ENCODE measurements at places on chromosomes 6 and 20. TPM values are rescaled to one million over a fixed set of nuclear protein-coding genes. Genes with fewer than 3 reads are reported as not detected.

DNA sequence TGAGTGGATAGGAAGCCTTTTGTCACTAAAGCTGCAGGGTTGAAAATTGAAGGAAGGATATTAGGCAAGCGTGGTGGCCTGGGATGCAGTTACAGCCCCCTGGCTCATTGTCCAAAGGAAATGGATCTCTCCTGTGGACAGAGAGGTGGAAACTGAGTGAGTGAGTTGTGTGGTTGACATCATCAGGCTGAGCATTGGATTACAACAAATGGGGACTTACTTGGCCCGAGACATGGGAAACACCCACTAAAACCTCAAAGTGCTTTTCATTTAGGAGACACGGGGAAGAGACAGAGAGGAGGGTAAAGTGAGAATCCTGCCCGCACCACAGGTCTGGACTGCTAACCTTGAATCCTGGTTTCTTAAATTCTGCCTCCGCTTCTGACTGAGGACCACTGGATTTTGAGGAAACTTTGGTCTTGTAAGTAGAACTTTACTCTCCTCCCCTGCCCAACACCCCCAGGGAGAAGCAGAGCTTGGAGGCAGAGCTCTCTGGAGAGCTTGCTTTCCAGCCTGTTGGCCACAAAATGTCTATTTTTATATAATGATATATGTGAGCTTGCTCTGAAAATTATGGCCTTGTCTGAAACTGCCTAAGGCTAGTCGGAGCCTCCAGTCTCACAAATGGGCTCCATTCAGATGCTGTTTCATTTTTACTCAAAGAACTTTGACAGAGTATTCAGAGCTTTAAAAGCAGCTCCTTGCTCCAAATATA lies at the start of gene PKIG:
PKIG (plus strand) TSS at position 269 of the 715 bp plus-strand sequence. CDS start 31,978 bp downstream, outside the sequence.
- DNase-seq: peak; percentile 79

- peak; percentile 55 for DNase-seq
These were observed 46.2 kb downstream of the SLC22A23 start for GRCh38 chr6:3410385-3411360.

- no peak for DNase-seq
These were observed 212.9 kb downstream of the PLCB4 start for GRCh38 chr20:9281803-9282202.

Gene DAAM2
- total RNA-seq: 37.6 TPM

DNA sequence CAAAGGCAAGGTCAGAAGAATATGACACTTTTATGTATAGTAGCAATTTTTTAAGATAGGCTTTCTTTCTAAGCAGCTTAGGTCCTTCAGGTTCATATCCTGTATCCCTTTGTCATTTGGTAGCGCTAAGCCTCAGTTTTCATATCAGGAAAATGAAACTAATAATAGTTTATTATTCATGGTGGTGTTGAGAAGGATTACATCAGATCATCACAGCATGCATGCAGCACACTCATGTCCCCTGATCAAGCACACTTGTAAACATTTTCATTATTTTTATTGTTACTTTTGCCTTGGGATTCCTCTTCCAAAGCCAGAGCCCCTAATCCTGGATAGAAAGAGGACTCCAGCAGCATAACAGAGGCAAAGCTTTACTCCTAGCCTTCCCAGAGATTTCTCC lies 70.2 kb upstream of the ADGRF1 start:
- DNase-seq: no peak

Gene PGC
- total RNA-seq: not detected

Gene SLC17A2
- not detected for total RNA-seq

- DNase-seq: no peak
These were observed 71.9 kb downstream of the TBC1D7 start for GRCh38 chr6:13256266-13257001.

Gene ENPP3
- 7.2 TPM for total RNA-seq

DNA sequence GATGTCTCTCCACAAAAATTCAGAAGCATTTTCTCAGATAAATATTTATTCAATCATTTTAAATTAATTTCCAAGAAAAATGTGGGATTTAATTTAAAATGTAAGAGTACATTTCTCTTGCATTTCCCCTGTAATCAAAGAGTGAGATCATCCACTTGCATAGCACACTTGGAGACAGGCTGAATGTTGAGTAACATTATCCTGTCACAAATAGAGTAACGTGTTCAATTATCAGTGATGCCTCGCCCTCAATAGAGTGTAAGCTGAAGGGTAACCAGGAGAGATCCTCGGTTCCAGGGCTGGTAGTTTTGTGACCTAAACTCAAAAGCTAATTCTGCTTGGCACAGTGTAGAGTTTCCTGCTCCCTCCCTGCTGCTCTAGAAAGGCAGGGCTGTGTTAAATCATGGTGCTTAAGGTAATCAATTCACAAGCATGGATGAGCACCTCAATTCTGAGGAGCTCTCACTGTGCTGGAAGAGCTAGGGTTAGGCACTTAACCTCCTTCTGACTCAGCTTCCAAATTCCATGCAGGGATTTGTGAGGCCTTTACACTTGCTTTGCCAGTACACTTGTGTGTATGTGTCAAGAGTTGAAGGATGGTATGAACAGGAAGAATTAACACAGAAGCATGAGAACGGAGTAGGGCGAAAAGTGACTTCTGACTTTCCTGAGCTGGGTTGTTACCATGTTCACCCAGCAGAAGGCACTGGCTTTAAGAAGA lies 56.6 kb downstream of the MMUT start:
- no peak for DNase-seq

- DNase-seq: no peak
These were observed 4.0 kb downstream of the CUL9 start for GRCh38 chr6:43186019-43186418.

Gene SLC35D3
- not detected for total RNA-seq

DNA sequence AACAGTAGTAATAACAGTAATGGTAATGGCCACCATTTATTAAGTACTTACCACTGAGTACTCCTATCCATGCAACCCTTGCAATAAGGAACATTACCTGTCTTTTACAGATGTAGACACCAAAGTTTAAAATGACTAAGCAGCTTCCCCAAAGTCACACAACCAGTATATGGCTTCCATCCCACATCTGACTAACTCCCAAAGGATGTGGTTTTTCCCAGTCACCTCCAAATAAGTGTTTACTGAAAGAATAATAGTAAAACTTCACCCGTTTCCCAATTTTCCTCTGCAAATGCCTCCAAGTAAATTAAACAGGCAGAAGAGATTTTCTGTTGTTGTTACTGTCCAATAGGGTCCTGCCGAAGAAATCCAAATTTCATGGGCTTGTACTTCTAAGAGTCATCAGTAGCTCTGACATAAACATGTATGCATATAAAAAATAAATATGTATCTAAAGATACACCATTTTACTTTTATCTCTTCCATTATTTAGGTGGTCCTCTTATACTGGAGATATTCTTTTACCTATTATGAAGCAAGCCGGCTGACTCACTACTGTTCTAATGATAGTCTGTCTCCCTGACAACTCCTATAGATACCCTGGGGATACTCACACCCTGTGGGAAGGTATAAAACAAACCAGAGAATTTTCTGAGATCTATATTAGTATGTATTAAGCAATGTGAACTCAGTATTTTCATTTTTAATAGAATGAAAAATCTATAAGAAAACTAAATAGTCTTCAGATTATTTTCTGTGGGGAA lies 77.9 kb upstream of the ID4 start:
- DNase-seq: no peak

DNA sequence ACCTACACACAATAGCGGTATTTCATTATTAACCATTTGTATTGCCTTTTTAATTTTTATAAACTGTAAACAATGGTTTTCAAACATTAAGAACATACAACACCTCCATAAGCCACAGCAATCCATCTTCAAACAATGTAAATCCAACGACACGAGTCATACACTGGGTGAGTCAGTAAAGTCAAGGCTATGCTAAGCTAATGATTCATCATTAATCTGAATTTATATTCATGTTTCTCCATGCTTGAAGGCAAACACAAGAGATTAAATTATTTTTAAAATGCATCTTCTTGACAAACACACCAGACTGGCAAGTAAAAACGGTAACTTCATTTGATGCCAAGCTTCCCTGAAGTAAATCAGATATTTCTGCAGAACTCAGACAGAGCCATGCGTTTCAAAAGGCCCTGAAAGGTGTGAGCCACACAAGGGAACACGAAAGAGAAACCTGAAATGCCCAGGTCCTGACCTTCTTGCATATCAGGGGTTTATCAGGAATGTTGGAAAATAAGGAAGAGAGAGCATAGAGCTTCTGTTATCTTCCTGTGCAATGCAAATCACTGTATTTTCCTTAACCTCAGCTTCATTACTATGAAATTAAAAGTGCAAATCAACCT lies 162.5 kb downstream of the ALDH8A1 start:
- DNase-seq: no peak

Gene ADGRF4
- total RNA-seq: not detected

- DNase-seq: no peak
These were observed 4.7 kb upstream of the LTV1 start for GRCh38 chr6:143838395-143838794.

Gene HECA
- total RNA-seq: 38.4 TPM

DNA sequence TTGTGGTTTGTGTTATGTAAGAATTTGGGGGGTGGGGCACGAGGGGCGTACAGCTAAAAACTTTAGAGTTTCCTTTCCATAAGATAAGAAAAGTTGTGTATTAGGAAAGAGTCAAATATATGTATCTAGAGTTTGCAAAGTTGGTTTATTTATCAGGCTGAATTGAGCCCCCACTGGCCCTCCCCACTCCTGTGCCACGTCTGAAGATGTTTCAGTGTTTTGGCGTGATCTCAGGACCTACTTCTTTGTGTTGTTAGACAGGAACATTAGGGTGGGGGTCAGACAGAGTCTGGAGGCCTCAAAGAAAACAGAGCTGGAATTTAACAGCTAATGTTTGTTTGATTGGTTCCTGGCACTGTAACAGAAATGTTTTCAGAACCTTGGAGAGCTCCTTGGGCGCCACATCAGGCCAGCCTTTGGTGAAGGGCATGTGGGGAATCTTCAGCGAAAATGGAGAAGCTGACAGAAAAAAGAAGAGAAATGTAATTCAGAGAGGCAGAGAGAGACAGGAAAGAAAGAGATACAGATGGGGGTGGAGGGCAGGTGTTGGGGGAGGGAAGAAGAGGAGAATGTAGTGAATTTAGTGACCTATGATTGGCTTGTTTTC lies 674 bp downstream of the NRSN1 start:
- no peak for DNase-seq

DNA sequence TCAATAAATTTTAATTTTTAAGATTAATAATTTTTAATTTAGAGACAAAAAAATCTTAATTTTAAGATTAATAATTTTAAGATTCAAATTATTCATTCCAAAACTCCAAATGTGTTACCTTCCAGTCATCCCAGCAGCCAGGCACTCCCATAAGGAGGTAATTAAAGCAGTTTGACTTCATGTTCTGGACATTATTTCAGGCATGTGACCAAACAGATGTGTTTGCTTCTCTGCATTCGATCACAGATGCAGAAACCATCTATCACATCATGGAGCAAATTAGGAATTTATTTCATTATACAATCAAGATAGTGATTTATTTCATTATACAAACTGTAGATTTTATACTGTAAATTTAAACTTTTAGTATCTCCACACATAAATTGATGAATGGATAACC lies 150.3 kb downstream of the AKAP7 start:
- DNase-seq: no peak

DNA sequence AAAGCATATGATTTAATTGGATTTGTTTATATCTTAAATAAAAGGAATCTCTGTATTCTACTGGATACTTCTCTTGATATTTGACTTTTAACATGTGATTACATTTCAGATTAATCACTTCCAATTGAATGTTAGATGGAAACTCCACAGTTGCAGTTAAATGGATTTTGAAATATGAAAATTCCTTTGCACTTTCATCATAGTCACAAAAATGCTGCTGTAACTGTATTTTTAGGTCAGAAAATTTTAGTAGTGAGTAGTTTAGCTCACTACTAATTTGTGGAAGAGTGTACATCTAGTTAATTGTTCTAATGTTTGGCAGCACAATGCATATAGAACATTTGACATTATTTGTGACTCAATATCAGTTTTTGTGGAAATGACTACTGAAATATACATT lies 26.8 kb downstream of the PTCHD4 start:
- no peak for DNase-seq

GRCh38 chr6:34897716-34898115 lies 8.7 kb downstream of the ANKS1A start:
- no peak for DNase-seq
